ENCODE measurements at places on chromosomes 7 and 10.

GRCh38 chr10:117860135-117860534, 186.6 kb downstream of the RAB11FIP2 start:
- no peak for DNase-seq

GRCh38 chr10:129727495-129727894, 236.6 kb downstream of the EBF3 start:
- no peak for DNase-seq

DNA sequence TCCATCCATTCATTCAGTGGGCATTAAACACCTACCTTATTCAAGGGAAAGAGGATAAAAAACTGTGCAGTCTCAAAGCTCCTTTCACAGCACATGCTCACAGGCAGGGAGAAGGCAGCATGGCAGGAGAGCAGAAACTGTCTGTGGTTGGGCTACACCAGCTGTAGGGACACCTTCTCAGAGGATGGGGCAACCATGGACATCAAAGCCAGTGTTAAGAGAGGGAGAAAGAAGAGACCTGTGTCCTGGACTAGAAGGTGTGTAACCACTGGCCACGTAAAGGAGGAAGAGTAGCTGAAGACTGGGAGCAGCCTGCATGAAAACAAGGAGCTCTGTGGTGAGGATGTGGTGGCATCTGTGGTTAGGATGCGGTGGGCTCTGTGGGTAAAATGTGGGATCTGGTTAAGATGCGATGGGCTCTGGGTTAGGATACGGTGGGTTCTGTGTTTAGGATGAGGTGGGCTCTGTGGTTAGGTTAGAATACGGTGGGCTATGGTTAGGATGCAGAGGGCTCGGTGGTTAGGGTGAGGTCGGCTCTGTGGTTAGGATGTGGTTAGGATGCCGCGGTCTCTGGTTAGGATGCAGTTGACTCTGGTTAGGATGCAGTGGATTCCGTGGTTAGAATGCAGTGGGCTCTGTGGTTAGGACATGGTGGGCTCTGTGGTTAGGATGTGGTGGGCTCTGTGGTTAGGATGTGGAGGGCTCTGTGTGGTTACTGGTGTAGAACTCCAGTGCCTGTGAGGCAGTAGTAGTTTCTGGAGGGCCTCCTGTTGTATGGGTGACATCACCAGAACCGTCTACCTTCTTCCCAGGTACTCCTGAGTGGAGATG, 197.6 kb downstream of the WDR37 start:
- no peak for DNase-seq

GRCh38 chr7:84196084-84196503, 1.5 kb upstream of the SEMA3A start:
- no peak for DNase-seq

DNA sequence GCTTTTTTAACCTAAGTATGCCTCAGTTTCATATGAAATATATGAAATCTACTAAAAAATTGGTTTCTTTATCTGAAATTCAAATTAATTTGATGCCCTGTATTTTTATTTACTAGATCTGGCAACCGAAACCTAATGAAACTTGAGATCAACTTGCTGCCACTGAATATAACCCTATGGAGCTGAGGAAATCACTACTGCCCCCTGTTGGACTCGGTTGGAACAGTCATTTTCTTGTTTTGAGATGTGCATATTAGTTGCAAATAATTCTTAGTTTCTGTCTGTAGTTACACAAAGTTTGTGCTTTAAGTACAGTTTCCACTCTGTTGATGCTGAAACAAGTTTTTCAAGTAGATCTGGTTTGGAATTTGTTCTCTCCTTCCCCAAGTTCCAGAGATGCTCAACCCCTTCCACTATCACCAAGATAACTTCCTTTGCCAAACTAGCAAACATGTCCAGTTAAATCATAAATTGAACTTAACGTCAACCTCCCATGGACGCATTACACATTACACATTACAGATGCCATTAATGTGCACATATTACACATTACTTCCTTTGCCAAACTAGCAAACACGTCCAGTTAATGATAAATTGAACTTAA, 22.2 kb upstream of the EXOC4 start:
- no peak for DNase-seq

DNA sequence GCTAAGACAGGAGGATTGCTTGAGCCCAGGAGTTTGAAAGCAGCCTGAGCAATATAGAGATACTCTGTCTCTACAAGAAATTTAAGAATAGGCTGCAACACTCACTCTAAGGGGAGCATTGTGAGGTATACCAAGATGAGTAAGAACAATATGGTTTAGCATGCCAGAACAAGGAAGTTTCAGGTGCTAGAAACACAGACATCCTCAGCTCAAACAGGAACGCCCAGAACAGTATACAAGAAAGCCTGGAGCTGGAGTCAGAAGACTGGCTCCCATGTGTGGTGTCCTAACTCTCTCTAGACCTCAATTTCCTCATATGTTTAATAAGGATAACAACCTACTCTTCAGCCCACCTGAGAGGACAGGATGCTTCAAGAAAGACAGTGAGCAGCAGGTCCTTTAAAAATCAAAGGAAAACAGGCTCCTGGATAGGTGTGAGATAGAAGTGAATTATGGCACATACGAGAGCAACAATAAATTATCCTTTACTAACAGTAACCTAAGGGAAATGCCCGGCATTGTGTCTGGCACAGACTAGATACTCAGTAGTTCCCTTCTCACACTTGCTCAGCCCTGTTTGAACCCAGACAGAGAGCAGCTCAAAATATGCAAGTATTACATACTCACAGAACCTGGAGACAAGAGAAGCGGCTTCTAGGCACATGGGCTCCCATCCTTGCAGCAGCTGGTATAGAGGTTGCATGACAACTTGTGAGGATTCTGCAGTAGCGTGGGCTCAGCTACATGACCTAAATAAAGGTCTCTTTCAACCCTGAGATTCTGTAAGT, 45.4 kb downstream of the KAT6B start:
- DNase-seq, result no peak

DNA sequence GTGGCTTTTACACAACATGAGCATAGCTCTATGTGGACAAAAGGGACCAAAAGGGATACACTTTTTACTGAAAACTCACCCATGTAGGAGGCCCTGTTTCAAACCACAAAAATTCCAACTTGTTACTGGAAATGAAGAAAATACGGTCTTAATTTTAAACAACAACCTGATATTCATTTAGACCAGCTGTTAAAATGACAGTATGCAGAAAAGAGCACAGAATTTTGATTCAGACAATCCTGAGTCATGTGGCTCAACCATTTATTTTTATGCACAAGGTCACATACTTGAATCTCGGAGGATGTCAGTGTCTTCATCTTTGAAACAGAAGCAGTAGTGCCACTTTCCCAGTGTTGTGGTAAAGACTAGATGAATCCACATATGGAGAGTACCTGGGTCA, 426.5 kb upstream of the NFE2L3 start:
- no peak for DNase-seq

DNA sequence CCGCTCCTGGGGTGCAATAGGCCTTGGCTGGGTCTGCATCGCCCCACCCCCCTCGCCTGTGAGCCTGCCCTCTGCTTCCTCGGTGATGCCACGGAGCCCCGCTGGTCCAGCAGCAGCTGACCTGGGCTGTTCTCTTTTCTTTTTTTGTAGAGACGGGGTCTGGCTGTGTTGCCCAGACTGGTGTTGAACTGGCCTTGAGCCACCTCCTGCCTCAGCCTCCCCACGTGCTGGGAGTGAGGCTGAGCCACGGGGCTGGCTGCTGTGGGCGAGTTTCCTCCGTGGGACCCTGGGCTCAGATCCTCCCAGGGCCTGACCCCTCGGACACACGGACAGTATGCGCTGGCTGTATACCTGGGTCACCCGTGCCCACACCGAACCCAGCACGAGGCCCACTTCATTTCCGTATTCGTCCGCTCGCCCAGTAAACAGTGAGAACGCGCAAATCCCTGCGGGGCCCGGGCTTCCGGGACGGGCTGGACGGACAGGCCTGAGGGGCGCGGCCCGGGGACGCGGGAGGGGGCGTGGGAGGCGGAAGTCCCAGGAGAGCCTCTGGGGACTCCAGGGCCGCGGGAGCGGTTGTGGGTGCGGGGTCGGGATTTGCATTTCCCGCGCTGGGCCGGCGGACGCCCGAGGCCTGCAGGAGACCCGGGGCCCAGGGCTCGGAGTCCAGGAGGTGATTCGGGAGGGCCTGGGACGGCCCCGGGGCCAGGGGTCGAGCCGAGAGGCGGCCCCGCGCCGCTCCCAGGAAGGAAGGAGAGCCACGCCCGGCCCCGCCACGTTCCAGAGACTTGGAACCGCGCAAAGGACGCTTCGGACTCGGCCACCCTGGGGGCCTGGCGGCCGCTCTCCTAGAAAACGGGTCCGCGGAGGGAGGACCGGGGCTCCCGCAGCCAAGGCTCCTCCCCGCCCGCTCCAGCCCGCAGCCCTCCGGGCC, 57.7 kb upstream of the DNAJB6 start:
- DNase-seq, result no peak

All from NCI-H2171 (cell line).